ENCODE measurements at places on chromosomes 5 and 9.

- no peak for DNase-seq
Observed at GRCh38 chr5:132050136-132050535, 10.3 kb upstream of the IL3 start.

DNA sequence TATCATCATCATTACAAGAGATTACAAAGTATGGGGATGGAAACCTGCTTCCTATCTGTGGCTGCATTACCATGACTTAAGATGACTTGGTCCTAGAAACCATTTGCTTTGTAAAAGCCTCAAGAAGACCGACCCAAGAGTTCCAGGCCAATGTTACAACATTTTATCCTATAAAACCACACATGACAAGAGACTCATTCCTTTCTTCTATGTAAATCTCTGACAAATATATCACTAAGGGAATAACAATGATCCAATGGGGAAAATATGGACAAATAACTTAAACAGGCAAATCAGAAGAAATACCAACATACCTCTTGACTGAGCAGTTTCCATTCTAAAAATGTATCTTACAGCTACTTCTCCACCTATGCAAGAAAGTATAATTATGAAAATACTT is 44.3 kb upstream of the VPS13A start:
- no peak for DNase-seq

DNA sequence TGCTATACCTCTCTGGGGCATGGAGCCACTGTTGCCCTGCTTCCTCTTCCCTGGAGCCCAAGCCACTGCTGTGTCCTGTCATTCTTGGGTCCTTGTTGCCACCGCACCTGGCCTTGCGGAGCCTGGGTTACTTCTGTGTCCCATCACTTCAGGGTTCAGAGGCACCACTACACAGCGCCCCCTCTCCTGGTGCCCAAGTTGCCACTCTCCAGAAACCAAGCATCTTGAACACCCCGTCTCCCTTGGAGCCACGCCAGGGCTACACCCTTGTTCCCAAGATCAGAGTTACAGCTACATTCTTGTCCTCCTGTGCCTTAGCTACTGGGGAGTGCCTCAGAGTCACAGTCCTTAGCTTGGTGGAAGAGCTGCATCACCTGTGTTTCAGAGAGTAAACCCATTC is 147.2 kb upstream of the CD180 start:
- no peak for DNase-seq

DNA sequence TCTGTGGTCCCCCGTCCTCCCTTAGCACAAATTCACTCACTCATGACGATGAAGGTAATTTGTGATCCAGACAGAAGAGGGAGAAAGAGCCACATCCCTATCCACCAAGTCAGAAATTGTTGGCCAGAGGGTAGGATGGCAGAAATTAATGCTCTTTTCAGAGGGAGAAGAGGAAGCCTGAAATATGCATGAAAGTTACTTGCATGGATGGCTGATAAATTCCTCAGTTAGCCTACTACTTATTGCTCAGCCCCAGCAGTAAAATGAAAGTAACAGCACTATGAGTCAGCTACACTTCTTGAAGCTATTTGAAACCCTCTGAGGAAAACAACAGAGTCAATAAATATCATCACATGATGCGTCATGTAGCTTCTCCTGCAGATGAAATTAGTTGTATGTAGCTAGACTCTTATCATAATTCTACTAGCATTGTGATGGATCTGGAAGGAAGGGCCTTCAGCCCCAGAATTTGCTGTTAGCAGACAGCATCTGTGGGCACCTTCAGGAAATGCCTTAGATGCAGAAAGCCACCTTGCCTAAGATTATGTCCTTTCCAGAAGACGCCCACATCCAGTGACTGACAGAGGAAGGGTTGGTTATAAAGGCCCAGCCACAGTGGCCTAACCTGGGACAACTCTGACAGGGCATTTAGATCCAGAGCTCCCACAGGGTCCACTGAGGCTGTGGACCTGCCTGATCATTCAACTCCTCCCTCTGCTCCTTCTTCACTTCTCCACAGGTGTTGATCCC is 81.2 kb upstream of the CCDC112 start:
- no peak for DNase-seq

- no peak for DNase-seq
Observed at GRCh38 chr9:20606652-20607051, 15.6 kb downstream of the MLLT3 start.

- DNase-seq: no peak
Observed at GRCh38 chr5:126808521-126808988, 31.6 kb downstream of the LMNB1 start.

- DNase-seq: no peak
Observed at GRCh38 chr9:136270173-136270705, 24.6 kb upstream of the QSOX2 start.

- no peak for DNase-seq
Observed at GRCh38 chr5:57613741-57614140, 131.1 kb upstream of the ACTBL2 start.

GRCh38 chr5:77294185-77294584 is 83.7 kb downstream of the PDE8B start:
- no peak for DNase-seq

- DNase-seq: no peak
Observed at GRCh38 chr5:169122951-169123350, 178.0 kb downstream of the SLIT3 start.

GRCh38 chr9:2228641-2229040 is 213.5 kb downstream of the SMARCA2 start:
- no peak for DNase-seq

DNA sequence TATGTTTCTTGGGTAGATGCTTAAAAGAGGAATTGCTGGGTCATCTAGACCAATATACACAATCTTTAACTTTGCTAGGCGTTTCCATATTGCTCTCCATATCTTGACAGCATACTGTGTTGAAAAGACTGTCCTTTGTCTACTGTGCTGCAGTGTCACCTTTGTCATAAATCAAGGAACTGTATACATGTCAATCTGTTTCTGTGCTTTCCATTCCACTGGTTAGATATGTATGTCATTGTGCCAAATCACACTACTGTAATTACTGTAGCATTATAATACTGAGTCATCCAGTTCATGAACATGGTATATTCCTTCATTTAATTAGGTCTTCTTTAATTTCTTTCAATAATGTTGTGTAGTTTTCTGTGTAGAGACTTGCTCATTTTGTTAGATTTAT is 149.7 kb upstream of the RASGRF2 start:
- DNase-seq: no peak

GRCh38 chr9:98997604-98998003 is 53.9 kb downstream of the COL15A1 start:
- no peak for DNase-seq

DNA sequence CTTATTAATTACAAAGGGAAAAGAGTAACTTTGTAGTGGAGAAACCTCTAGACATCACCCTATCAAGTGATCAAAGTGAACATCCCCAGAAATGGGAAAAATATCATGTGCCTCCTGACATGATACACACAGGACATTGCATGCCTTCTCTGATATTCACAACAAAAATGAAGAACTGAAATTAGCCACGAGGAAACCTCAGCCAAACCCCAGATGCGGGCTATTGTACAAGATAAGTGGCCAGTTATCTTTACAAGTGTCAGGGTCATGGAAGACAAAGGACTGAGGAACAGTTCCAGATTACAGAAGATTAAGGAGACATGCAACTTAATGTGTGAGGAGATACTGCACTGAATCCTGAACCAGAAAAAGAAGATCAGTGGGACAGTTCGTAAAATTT is 23.8 kb upstream of the NPM1 start:
- DNase-seq: no peak

DNA sequence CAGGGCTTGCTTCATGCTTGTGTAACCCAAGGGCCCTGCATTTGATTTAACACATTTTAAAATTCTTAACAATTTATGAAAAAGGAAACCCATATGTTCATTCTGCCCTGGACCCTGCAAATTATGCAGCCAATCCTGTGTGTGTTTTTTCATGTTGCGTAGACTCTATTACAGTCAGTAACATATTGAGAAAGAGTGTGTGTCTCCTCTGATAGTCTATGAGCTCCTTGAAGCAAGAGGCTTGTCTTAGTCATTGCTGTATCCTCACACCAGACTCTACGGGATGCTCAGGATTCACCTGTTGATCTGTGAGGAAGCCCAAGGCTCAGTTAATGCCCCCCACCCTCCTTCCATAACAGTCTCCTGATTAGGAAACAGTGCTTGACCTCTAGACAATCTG is 177.3 kb upstream of the DMAC1 start:
- no peak for DNase-seq

DNA sequence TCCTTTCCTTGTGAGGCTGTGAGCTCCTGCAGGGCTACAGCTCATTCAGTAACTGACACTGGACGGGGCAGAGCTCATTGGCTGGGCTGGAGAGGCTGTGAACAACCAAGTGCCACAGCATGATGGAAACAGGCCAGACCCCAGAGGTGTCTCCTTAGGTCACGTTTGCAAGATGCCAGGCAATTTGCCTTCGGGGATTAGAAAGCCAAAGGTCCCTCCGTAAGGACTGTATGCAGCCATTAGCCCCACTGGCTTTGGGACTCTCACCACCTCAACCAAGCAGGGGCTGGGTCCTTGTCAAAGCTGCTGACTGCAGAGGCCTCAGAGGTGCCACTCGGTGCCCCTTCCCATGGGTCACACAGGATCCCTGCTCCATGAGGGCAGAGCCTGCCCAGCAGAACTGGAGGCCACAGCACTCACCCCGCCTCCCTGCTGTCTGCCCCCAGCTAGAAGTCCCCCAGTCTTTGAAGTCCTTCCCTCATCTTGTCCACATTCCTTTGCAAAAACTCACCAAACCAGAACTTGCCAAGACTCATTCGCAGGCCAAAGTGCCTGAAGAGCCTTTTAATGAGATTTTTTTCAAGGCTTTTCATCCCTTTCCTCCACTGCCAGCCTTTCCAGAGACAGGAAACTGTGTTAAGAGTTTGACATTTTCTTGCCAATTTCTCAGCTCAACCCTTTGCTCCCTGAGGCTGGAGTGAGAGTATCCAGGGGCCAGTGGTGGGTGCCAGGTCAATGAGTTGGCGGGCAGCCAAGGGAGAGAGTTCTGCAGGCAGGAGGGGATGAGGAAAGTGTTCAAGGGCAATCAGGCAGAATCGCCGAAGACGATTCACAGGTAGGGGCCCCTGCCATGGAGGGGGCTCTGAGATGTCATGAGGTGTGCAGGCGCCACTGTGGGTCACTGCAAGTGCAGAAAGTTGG is 39.7 kb upstream of the SLC25A51 start:
- no peak for DNase-seq

DNA sequence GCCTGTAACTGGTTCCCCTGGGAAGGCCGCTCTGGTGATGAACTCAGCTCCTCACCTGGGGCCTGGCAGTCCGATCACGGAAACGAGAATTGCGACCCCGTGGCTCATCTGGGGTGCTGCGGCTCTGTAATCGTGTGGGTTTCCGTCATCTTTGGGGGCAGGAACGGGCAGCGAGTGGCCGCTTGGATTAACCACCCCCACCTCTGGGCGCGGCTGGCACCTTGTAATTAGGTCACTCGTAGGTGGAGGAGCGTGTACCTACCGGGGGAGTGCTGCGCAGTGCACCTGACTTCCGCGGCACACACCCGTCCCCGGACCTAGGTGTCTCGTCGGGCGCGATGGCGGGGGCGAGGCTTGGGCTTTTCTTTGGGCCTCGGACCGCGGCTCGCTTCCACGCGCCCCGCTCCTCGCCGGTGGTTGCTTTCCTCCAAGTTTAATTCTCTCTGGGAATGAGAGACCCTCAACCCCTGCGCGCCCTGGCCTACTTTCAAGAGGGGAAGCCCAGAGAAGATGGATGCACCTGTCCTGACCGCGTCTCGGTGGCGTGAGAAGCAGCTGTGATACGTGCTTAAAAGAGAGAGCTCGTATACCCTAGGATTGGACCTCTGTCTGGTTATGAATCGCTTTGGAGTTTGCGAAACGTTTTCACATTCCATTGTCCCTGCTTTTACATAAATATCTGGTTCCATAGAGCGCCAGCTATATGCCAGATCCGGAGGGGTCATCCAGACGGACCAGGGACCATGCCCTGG is 744 bp upstream of the PPP2CA start:
- no peak for DNase-seq

GRCh38 chr9:115914291-115914690 is 239.3 kb upstream of the PAPPA start:
- no peak for DNase-seq

GRCh38 chr5:72937517-72938061 is 18.3 kb upstream of the FCHO2 start:
- no peak for DNase-seq

DNA sequence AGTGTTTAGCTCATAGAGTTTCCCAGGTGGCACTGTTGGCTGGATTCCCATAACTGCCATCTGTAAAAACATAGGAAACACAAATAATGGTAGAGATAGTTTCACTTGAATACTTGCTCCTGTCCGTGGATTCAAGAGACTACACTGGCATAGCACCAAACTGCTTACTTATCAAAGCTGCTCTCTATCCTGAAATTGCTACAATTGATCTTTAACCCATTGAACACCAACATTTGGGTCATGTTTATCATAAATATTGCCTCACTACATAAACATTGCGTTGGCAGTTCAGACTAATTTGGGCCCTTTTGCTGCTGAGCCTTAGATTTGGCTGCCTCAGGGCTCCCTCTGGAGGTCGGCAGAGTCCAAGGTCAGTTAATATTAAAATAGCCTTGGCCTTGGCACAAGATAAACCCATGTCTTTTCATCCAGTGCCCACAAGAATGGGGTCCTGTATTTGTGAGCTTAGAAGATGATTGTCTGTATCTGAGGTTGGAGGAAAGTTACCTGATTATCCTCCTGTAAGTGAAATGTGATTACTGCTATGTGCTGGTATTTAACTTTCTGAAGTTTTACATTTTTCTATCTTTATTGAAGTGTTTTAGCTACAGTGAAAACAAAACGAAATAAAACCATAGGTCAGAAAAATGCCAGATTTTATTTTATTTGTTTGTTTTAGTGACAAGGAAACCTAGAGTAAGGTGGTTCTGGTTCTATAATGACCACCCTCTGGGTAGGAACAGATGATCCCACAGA is 4.0 kb upstream of the RANBP3L start:
- DNase-seq: no peak

GRCh38 chr5:106454651-106455415 is 1215.9 kb downstream of the EFNA5 start:
- no peak for DNase-seq

- no peak for DNase-seq
Observed at GRCh38 chr9:16516891-16517290, 353.6 kb downstream of the BNC2 start.

GRCh38 chr5:74272024-74272775 is 368.3 kb downstream of the ENC1 start:
- no peak for DNase-seq

GRCh38 chr5:2131826-2132496 is 249.2 kb upstream of the IRX4 start:
- no peak for DNase-seq

DNA sequence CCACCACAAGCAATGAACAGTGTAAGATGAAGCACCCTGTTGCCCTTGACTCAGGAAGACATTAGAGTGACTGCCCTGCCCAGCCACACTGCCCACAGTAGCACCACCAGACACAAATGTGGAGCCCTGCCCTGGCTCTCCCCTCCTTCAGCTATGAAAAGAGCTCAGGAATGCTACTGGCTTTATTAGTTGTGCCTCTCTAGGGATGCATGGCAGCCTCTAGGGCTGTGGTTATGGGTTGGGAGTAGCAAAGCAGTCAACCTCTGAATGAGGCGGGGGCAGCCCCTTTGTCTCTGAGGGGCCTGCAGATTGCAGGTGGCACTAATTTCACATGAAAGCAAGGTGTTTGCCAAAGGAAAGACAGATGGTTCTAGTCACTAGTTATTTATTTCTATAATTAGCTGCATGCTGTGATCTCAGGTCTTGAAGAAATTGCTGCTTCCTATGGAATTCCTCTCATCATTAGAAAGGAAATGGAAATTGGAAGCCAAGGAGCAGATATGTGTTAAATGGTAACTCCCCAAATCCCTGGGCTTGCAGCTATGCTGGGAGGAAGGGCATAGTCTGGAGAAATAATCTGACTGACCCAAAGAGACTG is 259.4 kb downstream of the TLR4 start:
- no peak for DNase-seq

All from stimulated activated CD4-positive, alpha-beta T cell treated with anti-CD3 and anti-CD28 coated beads, TNF-alpha, amount 100 ng/mL, for 24 hours (primary cell).